ENCODE measurements at places on chromosomes 5 and 9. TPM values are rescaled to one million over a fixed set of nuclear protein-coding genes. Genes with fewer than 3 reads are reported as not detected.

PCDHA13 gene
- not detected for polyA plus RNA-seq

SURF2 gene
- 29.7 TPM for polyA plus RNA-seq

TICAM2 gene
- not detected for polyA plus RNA-seq

ADGRD2 gene
- polyA plus RNA-seq = not detected

ITK gene
- 178 TPM for polyA plus RNA-seq

FREM1 gene
- not detected for polyA plus RNA-seq

BTNL9 gene
- not detected for polyA plus RNA-seq

CFAP90 gene
- not detected for polyA plus RNA-seq

LCN1 gene
- not detected for polyA plus RNA-seq

CARTPT gene
- not detected for polyA plus RNA-seq

APBA1 gene
- 2.0 TPM for polyA plus RNA-seq

MARVELD2 gene
- polyA plus RNA-seq = 0.20 TPM

LEAP2 gene
- polyA plus RNA-seq = 1.6 TPM

RACK1 gene
- 2,145 TPM for polyA plus RNA-seq

Data from CD4-positive, alpha-beta memory T cell (primary cell).